Fibroblast of upper back skin (primary cell): ENCODE measurements at places on chromosomes 13 and 19.
A peak's percentile ranks its signal among the peaks of the same experiment; 100 is the strongest.

DNA sequence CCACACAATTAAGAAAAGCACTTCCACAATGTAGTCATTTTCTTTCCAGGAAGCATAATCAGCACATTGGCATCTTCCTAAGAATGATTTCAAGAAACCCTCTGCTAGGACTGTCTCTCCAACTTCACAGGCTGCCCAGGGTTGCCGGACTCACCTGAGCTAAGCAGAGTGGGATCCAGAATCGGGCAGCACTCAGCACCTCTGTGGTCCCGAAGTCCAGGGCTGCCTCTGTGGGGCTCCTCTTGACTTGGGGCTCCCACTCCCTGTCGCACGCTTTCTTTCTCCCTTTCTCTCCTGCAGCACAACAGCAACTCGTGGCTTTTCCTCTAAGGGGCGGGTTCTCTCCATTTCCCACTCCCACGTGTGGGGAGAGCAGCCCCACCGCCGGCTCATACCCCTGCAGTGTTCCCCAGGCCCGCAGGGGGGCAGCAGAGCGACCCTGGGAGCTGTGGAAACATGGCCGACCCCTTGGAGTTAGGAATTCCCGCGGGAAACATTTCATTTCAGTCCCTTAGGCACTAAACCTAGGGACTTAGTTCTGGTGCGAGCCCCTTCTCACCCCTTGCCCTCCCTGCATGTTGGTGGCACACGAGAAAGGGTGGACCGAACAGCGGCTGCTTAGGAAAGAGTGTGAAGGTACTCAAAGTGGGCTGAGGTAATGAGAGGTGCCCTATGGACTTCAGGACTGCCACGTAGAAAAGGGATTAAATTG is at the start of gene TMEM272:
Gene TMEM272 (minus strand): TSS at position 316 of the 712 bp plus-strand sequence. CDS start 6,647 bp downstream, outside the sequence.
- peak; percentile 35 for DNase-seq

DNA sequence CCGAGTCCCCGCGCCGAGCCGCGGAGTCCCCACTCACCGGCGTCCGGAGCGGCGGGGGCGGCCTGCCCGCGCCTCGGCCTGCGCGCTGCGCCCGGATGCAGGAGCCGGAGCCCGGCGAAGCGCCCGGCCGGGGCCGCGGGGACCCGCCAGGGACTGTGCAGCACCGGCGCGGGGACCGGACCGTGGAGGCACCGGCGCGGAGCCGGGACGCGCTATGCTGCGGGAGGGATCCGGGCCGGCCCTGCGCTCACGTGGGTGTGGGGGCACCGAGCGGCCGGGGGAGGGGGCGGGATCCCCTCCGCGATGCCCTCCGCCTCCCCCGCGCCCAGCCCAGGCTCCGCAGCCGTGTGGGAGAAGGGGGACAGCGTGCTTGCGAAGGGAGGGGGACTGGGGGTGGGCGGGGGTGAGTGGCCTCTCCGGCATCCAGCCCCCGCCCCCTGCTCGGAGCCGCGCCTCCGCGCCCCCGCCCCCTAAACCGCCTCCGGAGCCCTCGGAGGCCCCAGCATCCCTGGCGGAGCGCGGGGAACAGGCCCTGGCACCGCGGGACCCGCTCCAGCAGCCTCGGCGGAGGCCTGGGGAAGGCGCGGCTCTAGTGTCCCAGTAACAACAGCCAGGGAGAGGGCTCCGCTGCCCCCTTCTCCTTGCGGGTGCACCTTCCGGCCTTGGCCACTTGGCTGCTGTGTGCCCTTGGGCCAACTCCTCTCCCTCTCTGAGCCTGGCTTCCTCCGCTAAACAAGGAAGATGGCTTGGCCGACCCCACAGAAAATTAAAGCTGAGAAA is at the start of gene SLC1A6:
Gene SLC1A6 (minus strand): TSS at position 389 of the 780 bp plus-strand sequence. CDS start 6,954 bp downstream, outside the sequence.
- DNase-seq = no peak

DNA sequence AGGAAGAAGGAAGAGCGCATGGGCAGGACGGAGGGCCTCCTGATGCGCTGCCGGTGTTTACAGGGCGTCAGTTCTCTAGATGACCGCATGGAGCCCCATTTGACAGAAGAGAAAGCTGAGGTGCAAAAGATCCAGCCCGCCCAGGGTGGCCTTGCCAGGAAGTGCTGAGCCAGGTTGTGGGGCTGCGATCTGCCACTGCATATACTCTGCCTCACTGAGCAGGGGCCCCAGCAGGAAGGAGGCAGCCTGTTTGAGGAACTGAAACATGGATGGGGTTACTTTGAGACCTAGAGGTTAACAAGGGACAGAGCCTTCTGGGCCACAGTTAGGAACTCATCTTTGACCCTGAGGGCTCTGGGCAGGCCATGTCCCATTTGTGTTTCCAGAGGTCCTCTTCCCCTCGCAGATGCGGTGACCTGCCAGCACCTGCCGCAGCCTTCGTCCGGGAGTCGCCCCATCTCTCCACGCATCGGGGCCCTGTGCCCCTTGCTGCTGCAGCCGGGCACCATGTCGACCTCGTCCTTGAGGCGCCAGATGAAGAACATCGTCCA is 3.2 kb downstream of the EPN1 start:
- no peak for DNase-seq

- DNase-seq = no peak
Measured at GRCh38 chr19:50207730-50208129, 4.3 kb downstream of the MYH14 start.

- no peak for DNase-seq
Measured at GRCh38 chr13:112457485-112457884, 81.3 kb downstream of the SPACA7 start.

GRCh38 chr13:37681281-37682032 is 82.9 kb upstream of the POSTN start:
- DNase-seq = peak; percentile 26

DNA sequence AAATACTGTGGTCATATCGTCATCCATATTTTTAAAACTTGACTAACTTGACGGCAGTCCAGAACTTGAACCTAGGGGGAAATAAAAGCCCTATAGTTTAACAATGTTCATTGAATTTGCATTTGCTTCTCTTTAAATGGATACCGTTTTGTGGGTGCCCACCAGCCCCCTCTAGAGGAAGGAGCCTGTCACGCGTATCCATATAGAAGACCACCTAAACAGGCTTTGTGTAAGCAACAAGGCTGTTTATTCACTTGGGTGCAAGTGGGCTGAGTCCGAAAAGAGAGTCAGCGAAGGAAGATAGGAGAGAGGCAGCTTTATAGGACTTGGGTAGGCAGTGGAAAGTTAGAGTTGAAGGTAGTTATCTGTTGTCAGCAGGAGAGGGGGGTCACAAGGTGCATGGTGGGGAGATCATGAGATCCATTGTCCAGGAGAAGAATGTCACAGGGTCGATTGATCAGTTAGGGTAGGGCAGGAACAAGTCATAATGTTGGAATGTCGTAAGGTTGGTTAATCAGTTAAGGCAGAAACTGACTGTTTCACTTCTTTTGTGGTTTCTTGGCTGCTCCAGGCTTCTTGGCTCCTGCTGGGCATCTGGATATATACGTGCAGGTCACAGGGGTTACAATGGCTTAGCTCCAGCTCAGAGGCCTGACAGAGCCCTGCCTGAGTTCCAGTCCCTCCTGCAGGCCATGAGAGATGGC is 42.5 kb upstream of the ANKRD10 start:
- DNase-seq = no peak

DNA sequence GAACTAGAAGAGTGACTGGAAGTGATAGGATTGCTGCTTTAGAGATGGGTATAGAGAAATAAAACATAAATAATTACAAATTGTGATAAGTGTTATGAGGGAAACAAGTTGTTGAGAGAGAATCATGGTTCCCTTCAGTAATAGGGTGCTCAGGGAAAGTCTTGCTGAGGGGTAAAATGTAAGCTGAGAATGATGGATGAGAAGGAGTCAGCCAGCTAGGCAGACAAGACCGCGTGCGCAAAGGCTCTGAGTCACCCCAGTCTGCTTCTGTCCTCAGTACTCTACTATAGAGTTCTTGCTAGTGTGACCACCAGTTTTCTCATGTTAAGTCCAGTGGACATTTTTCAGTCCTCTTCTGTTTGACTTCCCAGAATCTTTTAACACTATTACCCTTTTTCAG is 39.5 kb downstream of the PCCA start:
- peak; percentile 67 for DNase-seq

DNA sequence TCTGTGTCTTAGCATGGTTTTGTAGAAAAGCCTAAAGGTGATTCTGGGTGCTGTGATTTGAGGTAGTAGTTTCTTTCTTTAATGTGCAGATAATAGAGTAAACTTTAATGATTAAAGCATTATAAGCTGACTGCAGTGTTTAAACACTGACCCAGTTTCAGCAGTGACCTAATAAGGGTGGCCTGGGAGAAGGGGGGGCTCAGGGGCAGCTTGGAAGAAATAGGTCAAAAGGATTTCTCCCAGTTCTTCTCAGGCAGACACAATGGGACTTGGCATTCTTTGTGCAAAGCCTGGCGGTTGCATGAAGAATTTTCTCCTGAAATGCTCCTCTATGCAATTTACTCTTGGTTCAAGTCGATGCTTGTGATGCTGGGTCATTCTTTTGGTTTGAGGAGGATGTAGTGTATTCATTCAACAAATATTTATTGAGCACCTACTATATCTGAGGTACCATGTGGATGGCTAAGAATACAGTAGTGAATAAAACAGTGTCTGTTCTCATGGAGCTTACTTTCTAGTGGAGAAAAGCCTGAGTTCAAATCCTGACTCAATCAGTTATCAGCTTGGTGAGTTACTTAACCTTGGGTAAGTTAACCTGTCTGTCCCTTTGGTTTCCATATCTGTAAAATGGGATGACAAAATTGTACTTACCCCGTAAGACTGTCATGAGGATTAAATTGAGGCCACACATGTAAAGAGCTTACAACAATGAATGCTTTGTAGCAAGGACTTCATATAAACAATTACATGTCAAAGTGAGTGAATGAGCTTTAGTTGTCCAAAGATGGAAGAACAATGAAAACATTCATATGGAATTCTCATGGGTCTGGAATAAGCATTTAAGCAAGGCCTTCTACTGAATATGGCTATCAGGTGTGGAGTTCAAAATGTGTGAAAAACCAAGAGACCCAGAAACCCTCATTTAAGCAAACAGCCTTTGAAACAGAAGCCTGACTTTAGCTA is 210.2 kb downstream of the KCNRG start:
- DNase-seq = no peak

GRCh38 chr19:33872445-33873320 is 76.0 kb downstream of the KCTD15 start:
- DNase-seq = no peak

- no peak for DNase-seq
Measured at GRCh38 chr13:39789451-39789850, 134.0 kb downstream of the COG6 start.

DNA sequence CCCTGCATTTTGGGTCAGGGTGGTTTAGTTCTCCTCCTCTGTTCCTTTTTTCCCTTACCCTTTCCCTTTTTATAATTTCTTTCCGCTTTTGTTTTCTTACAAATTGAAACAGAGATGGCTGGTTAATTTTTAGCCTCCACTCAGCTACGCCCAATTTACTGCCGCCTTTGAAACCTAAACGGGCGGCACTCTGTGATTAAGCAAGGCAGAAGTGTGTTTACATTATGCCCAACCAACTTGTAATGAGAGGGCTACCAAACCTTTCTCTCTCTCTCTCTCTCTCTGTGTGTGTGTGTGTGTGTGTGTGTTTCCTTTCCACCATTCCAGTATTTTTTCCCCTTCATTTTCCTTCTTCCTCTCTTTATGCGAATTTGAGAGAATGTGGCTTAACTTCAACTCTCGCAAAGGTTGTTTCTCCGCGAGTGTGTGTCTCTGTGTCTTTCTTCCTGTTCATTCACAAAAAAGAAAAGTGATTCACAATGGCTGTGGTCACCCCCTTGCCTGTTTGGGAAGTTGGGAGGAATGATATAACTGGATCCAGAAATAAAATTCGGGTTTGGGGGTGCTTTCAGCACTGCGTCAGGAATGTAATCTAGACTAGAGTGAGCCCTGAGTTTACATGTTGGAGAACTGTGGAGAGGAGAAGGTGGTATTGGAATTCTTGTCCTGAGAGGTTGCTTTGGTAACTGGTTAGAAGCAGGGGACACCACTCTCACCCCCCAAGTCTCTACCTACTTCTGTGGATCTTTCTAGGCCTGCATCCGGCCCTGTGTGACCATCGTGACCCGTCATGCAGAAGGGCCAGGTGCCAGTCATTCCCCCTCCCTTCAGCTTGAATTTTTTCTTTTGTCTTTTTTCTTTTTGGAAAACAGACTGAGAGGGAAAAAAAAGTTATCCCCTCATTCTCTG is 31.4 kb downstream of the NFIX start:
- no peak for DNase-seq

DNA sequence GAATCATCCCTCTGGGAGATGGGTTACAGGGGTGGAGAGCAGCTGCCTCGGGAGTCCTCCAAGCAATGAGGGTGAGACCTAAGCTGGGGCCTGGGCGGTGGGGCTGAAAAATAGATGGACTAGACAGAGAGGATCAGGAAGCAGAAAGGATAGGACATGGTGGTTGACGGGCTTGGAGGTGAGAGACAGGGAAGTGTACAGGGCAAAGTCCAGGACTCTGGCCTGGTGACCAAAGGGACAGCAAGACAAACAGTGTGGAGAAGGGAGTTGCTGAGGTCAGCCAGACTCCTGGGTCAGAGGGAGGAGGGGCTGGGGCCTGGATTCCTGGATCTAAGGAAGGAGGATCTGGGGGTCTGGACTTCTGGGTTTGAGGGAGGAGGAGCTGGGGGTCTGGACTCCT is 5.5 kb downstream of the PHLDB3 start:
- DNase-seq = no peak

DNA sequence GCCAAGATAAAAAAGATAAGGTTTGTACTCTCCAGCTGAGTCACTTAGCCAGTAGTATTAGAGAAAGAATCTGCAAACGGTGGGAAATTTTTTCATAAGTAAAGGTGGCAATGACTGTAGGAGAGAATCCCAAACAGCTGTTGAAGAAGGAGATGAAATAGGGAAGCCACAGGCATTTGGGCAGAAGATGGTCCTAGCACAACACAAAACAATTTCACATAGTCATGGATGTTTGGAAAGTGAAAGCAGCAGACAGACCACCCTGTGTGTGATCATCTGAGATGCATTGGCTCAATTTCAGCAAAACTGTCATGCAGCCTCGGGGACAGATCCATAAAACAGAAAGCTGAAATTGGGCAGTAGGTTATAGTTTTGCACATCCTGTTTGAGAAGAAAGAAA is 2832.4 kb downstream of the PCDH9 start:
- peak; percentile 55 for DNase-seq

DNA sequence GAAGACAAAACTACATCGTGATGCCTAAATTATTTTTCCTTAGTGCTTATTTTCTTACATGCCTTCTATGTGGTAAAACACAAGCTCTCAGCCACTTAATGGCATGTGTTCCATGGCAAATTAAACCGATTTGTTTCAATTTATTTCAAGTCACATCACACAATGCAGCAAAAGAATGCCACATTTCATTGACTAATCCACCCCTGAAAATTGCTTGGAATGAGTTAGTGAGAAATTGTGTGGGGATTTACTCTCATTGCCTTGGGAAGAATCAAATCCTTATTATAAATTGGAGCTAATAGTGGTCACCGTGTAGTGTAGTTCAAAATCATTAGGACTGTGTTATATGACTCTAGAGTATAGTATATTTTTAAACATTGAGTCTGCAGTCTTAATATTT is 485.5 kb upstream of the KLHL1 start:
- DNase-seq = no peak

- DNase-seq = no peak
Measured at GRCh38 chr19:1549332-1549945, 18.7 kb downstream of the MEX3D start.

GRCh38 chr19:20388706-20389225 is 176.8 kb downstream of the ZNF737 start:
- no peak for DNase-seq
